ENCODE measurements at places on chromosomes 5 and 9. TPM values are rescaled to one million over a fixed set of nuclear protein-coding genes. Genes with fewer than 3 reads are reported as not detected.

PCDHGA3 gene
- 0.09 TPM for total RNA-seq

SLC1A3 gene
- total RNA-seq = not detected

RAD23B gene
- 113 TPM for total RNA-seq

IL5 gene
- total RNA-seq = not detected

PCDHB2 gene
- 0.24 TPM for total RNA-seq

ECM2 gene
- not detected for total RNA-seq

KLF9 gene
- 19.0 TPM for total RNA-seq

IL9 gene
- 10.2 TPM for total RNA-seq

PCDHB10 gene
- total RNA-seq = not detected

SOX30 gene
- total RNA-seq = 0.50 TPM

SLC25A2 gene
- not detected for total RNA-seq

NUP155 gene
- 84.5 TPM for total RNA-seq

NIM1K gene
- total RNA-seq = 1.7 TPM

WNT8A gene
- total RNA-seq = not detected

RAD50 gene
- total RNA-seq = 31.7 TPM

HSPB3 gene
- not detected for total RNA-seq

CARD9 gene
- 6.1 TPM for total RNA-seq

PAPPA gene
- 0.26 TPM for total RNA-seq

CDKN2B-AS1 gene
- total RNA-seq = 0.93 TPM

ANKRD34B gene
- not detected for total RNA-seq

LHX3 gene
- total RNA-seq = 0.16 TPM

PRELID2 gene
- 7.7 TPM for total RNA-seq

BARHL1 gene
- total RNA-seq = not detected

RGS7BP gene
- total RNA-seq = not detected

SHC3 gene
- total RNA-seq = not detected

BHMT2 gene
- total RNA-seq = not detected

FOXD4L3 gene
- total RNA-seq = not detected

HAVCR2 gene
- 46.9 TPM for total RNA-seq

All from activated T-helper 17 cell treated with anti-CD3 and anti-CD28 coated beads, Interleukin-2, amount 50 U/mL, for 72 hours (primary cell).